ENCODE measurements at places on chromosomes 11 and 22.
A peak's percentile ranks its signal among the peaks of the same experiment; 100 is the strongest.

DNA sequence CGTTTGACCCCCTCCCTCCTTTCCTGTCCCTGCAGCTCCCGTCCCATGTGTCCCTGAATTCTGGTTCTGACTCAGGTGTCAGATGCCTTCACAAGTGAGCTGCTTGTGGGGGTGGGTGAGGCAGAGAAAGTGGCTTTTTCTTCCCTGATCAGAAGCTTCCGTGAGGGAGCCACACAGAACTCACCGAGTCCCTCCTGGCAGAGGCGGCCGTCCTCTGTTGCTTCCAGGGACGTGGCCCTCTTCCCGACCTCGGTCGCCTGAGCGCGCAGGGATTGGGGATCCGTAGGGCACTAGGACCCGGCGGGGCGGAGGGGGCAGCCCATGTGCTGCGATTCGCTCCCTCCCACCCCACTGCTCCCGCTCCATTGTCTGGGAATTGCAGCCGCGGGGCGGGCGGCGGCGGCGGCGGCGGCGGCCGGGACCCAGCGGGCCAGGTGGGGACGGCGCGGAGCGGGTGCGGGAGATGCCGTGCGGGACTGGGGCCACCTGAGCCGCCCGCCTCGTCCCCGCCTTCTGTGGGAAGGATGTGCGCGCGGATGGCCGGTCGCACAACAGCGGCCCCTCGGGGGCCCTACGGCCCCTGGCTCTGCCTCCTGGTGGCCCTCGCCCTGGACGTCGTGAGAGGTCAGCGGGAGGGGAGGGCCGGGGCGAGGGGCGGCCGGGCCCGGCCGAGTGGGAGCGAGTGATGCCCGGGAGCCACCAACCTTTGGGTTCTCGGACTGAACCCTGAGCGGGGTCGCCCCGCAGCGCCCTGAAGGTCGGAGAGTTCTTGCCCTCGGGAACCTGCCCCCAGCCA, at the start of gene TMEM132A:
Gene TMEM132A, plus strand, starts transcription at position 351 of the 796 bp plus-strand sequence. Its CDS starts 174 bp downstream, at position 525.
- DNase-seq = peak; percentile 49

DNA sequence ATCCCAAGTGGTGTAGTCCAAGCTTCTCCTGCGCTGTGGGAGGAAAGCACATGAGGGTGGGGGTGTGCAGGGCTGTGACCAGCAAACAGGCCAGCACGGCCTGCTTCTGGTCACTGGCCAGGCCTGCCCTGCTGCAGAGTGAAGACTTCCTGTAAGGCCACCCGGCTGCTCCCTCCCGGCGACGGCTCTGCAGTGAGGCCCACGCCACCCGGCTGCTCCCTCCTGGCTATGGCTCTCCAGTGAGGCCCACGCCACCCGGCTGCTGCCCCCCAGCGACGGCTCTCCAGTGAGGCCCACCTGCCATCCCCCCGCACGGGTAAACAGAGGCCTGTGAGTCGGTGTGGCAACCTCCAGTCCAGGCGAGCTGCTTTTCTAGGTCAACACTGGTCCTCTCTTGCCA, 31.4 kb upstream of the BRSK2 start:
- DNase-seq = no peak

GRCh38 chr11:9169595-9170295, 78.3 kb upstream of the SCUBE2 start:
- DNase-seq = no peak

DNA sequence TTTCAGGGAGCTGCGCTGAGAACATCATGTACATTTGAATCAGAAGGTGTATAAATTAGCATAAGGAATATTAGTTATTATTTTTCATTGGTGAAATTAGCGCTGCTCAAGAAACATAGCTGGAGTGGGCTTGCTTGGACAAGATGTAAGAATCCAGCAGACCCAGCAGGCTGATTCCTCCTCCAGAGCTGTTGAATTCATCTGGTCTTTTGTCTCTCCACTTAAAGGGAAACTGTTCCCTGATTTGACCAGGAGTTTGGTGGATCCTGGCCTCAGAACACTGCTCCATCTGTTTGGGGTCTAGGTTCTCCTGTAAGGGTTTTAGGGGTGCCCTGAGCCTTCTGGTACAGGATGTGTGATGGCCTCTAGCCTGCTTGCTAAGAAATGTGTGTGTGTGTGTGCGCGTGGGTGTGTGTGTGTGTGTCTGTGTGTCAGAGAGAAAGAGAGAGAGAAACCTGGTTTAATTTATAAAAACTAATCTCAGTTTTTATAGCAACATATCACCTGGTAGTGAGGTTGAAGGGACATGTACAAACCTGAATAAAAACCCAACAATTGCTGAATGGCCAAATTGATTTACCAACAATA, 8.3 kb upstream of the SORL1 start:
- no peak for DNase-seq

GRCh38 chr11:41665441-41666360, 206.2 kb upstream of the LRRC4C start:
- DNase-seq = no peak

GRCh38 chr11:58579192-58580129, 598 bp downstream of the ZFP91 start:
- DNase-seq = peak; percentile 64

- DNase-seq = no peak
Observed at GRCh38 chr11:13339195-13340153, 61.9 kb downstream of the BMAL1 start.

DNA sequence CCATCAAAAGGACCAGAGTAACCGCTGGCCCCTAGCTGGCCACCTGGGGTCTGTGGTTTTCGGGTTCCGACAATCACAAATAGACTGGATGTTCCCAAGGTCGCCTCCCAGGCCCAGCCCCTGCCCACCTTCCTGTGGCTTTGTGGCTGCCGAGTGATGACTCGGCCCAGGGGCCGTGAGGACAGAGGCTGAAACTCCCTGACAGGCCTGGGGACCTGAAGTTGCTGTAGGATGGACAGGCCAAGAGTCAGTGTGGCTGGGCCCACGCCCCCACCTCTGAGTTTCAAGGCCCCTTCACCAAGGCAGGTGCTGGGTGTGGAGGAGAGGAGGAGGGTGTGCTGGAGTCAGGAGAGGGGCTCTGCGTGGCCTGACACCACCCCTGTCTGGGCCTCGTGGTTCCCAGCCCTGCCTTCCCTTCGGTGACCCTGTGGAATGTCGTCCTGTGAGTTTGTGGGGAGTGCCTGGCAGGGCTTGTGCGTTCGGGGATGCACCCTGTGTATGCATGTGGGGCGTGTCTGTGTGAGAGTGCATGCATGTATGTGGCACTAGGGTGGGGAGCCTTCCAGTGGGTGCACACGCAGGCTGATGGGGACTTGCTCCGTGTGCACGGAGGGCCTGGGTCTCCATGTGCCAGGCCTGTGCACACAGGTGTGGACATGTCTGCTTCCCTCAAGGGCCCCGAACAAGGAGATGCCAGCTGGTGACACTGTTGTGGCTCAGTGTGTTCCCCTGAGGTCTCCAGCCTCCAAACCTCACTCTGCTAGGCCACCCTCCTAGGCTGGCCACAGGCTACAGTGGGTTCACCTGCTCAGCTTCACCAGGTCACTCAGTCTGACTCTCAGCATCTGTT, 8.4 kb upstream of the MGAT3 start:
- DNase-seq = no peak

- DNase-seq = no peak
Observed at GRCh38 chr11:10519630-10520029, 21.4 kb downstream of the RNF141 start.

DNA sequence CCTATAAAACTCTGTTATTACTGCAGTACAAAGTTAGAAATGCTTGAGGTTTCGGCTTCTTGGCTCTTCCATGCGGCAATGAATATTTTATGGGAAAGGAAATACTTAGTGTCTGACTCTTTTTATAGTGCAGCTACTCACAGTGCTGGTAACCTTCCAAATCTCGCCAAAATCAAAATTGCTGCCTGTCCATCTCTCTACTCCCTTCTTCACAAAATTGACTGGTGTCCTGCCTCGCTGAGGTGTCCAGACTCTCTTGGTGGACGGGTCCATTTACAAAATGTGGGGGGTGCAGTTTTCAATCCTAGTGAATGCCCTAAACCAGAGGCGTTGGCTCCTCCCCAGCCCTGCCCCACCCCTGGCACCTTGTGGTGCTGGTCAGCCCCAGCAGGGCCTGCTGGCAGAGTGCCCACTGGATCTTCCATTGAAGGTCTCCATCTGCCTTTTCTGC, 73.5 kb downstream of the ZBTB16 start:
- DNase-seq = no peak

- no peak for DNase-seq
Observed at GRCh38 chr11:96197103-96197502, 145.9 kb downstream of the MAML2 start.

DNA sequence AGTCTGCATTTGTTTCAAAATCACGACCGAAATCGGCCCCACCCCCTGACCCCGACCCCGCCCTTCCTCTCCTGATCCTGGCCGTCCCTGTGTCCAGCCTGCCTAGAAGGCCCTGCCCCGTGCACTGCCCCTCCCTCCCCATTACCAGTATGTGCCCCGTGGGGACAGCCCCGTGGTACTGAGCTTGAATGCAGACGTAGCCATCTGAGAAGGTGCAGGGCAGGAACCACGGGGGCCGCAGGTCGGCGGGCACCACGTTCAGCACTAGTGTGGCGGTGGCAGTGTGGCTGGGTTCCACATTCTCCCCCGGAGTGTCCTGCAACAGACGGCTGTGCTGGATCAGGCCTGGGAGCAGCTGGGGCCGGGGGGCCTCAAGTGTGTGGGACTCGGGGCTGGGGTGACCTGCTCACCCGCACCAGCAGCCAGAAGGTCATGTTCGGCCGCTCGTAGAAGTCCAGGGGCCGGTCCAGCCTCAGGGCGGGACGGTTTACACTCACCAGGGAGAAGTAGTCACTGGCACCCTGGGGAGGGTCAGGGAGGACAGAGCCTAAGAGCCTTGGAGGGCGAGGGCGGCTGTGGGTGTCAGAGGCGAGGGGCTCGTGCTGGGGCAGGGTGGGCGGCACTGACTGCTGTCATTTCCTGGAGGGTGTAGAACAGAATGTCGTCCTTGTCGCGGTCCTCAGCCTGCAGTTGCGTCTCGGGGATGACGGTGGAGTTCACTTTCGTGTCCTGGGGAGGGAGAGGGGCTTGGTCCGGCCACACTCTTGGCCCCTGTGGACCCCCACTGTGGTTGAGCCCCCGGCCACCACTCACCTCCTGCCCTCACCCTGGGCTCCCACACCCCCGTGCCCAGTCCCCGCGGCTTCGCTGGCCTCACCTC, 3.6 kb downstream of the CDHR5 start:
- DNase-seq = no peak

DNA sequence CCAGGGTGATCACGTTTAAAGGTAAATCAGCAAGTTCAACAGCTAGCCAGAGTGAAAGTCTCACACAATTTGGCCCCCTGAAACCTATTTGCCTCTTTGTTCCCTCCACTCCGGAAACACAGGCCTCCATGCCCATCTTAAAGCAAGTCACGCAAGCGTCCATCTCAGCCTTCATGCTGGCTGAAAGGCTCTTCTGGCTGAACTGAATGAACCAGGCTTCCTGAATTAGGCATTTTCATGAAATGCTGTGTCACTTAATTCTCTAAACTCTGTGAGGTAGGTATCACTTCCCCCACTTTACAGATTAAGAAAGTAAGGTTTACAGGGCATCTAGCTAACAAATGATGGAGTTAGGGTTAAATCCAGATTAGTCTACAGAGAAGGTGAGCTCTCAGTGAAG, 1.4 kb downstream of the SLC25A17 start:
- DNase-seq = no peak

- peak; percentile 18 for DNase-seq
Observed at GRCh38 chr22:39725351-39726035, 154.9 kb downstream of the CACNA1I start.

GRCh38 chr11:78830277-78830819, 255.7 kb upstream of the NARS2 start:
- no peak for DNase-seq

GRCh38 chr11:68002938-68003845, 705 bp downstream of the UNC93B1 start:
- no peak for DNase-seq

- no peak for DNase-seq
Observed at GRCh38 chr11:101759771-101760450, 154.9 kb upstream of the CEP126 start.

- DNase-seq = no peak
Observed at GRCh38 chr11:66476841-66477251, 3.4 kb upstream of the DPP3 start.

GRCh38 chr11:45021692-45022141, 71.0 kb upstream of the TP53I11 start:
- DNase-seq = no peak

DNA sequence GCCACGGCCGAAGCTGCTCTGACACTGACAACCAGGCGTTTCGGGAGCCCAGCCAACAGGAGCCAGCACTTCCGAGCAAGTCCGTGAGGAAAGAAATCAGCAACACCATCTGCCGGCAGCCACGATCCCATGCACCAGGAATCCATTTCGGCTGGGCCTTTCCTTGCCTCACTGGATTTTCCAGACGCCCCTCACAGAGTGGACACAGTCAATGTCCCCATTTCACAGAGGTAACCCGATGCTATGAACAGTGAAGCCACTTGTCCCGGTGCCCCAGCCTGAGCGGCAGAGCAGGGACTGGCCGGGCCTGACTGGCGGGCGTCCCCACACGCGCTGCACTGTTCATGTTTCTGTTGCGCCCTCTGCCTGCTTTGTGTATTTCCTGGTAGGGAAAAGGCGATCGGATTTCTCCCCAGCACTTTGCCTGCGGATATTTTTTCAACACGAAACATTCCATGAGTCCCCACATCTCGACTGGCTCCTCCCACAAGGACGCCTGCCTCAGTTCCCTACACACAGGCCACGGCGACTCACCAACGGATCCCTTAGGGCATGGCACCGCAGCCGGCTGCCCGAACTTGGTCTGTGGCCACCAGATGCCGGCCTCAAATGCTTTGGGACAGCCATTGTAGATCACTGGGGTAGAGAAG, 55.3 kb downstream of the TRMU start:
- peak; percentile 87 for DNase-seq

- DNase-seq = no peak
Observed at GRCh38 chr11:43685440-43685839, 4.9 kb downstream of the HSD17B12 start.

- no peak for DNase-seq
Observed at GRCh38 chr11:107593951-107594350, 3.0 kb downstream of the ELMOD1 start.

DNA sequence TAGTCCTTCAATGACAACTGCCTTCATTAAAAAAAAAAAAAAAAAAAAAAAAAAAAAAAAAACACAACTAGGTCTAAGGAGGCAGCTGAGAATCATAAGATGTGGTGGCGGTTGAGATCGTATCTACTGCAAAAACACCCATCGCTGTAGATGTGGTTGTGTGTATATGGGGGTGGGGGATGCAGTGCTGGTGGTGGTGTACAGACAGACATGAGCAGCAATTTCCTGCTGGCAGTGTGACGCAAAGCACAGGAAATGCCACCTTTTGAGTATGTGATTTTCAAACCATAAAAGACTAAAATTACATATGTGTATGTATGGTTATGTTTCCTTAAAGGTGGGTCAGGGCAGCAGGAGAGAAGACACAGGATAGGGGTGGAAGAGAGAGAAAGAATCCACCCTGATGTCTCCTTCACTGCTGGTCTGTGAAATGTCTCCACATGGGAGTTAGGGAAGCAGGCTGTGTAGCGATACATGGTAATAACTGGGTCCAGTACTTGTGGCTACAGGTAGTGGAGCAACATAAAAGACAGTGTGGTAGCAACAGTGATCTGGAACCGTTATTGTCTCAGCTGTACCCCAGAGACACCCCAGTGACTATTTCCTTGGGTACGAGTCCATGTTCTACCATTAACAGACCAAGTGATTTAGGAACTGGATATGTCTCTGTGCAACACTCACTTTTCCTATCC, 57.9 kb downstream of the SYTL2 start:
- no peak for DNase-seq

- no peak for DNase-seq
Observed at GRCh38 chr11:19573666-19574065, 139.0 kb upstream of the NAV2 start.
